ENCODE measurements at places on chromosomes 6 and 20.

DNA sequence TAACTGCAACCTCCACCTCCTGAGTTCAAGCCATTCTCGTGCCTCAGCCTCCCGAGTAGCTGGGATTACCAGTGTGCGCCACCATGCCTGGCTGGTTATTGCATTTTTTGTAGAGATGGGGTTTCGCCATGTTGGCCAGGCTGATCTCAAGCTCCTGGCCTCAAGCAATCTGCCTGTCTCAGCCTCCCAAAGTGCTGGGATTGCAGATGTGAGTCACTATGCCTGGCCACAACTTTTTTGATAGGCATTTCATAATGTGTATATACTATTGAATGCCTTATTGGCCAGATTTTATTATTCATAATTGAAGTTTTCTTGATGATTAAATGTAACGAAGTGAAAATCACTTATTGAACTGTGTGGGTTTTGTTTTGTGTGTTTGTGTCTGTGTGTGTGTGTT, 27.9 kb downstream of the FIG4 start:
- no peak for DNase-seq

GRCh38 chr6:84897988-84898594, 133.7 kb upstream of the TBX18 start:
- no peak for DNase-seq

DNA sequence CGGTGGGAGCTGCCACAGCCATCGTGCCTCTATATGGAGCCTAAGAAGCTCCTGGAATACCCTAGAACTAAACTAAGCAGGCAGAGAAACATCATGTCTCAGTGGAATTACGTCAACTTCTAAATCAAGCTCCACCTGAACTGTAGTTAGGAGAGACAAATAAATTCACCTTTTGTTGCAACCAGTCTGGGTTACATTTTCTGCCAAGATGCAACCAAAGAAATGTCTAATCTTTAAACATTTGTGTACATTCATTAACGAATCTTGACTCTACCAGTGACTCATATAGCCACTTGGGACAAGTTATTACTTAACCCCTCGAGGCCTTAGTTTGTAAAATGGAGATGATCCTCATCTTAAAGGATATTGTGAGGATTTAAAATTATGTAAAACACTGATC, 8.9 kb downstream of the PTPRK start:
- no peak for DNase-seq

DNA sequence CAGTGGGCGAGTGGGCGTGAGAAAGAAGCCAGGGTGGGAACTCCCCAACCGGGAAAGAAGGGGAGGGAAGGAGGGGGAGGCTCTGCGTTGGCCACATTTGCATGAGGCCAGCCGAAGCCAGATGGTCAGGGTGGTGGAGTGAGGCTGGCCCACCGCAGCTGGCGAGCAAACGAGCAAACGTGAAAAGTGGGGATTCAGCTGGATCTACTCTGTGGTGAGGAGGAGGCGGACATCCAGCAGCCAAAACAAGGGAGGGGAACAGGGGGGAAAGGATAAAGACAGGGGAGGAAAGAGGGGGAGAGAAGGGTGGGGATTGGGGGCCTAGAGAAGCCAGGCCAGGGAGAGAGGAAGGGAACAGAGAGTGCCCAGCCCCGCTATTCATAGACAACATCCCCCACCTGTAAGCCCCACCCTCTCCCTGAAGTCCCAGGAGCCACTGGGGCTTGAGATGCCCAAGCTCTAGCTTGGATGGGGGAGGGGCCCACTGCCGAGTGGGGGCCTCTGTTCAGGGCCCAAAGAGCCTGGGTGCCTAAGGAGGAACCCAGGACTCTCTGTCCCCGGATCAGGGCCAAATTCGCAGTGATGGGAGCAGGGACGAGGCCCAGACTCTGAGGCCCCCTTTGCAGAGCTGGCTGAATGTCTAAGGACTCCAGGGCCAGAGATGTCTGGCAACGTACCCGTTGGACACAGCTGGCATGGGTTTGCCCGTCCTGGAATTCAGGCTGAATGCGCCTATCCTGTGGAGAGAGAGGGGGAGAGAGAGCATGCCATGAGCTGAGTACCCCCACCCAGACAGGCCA, 45.1 kb downstream of the CPNE5 start:
- no peak for DNase-seq

GRCh38 chr20:54148947-54149764, 24.6 kb downstream of the CYP24A1 start:
- DNase-seq = no peak

DNA sequence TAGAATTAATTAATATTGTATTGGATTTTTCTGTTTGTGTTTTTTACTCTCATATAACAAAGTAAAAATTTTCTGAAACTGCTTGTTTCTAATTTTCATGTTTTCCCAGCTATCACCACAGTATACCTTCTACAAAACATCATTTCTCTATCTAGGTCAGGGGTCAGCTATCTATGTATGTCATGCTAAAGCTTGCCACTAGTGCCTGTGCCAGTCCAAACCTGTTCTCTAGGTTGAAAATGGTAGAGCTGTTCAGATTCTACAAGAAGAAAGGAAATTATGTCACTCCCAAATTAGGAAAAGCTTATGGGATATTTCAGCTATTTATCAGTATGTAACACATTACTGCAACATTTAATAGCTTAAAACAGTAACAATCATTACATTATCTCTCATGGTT, 5.8 kb upstream of the ME1 start:
- DNase-seq = no peak

DNA sequence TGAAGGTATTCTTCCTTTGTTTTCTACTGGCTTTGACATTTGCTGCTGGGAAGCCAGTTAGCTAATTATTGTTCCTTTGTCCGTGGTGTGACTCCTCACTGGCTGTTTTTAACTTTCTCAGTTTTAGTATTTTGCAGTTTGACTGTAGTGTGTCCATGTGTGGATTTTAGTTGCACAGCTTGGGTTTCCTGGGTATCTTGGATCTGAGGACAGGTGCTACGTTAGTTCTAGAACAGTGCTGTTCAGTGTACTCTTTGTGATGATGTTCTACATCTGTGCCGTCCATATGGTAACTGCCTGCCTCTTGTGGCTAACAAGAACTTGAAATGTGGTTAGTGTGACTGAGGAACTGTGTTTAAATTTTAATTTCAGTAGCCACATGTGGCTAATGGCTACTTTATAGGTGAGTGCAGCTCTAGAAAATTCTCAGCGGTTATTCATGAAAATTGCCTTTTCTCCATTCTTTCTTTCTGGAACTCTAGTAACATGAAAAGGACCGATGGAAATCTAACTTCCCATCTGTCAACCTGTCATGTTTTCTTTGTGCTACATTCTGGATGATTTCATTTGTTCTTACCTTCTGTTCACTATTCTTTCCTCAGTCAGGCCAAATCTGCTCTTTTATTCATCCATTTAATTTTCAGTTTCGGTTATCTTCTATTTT, 7.4 kb downstream of the SNX9 start:
- DNase-seq = no peak

GRCh38 chr6:136180704-136181511, 69.2 kb downstream of the MTFR2 start:
- no peak for DNase-seq
